Urinary bladder (tissue), 4 donors: ENCODE measurements at places on chromosomes 3 and 15. TPM values are rescaled to one million over a fixed set of nuclear protein-coding genes. Genes with fewer than 3 reads are reported as not detected.

DNA sequence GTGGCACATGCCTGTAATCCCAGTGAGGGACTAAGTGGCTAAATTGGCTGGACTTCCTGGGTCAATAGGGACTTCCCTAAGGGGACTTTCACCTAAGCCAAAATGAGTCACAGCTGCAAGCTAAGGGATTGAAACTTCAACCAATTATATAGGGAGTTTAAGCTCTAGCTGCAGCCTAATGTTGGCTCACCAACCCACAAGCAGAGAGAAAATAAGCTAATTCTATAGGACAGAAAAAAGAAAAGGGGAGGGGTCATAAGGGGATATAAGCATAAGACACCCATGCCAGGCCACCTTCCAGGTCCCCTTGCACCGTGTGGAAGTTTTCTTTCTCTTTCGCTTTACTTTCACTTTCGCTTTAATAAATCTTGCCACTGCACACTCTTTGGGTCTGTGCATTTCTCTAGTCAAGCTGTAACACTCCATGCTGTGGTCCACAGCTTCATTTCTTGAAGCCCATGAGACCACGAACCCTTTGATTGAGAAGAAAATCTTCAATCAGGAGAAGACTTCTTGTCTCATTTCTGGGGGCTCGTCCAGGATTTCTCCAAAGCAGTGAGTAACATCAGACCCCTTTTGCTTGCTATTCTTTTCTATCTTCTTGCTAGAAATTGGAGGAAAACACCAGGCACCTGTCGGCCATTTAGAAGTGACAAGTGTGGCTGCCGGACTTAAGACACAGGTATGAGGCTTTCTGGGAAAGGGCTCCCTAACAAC, 192.3 kb downstream of the IGSF11 start:
- no peak for DNase-seq

GRCh38 chr15:41554915-41555314, 4.1 kb upstream of the TYRO3 start:
- no peak for DNase-seq

DNA sequence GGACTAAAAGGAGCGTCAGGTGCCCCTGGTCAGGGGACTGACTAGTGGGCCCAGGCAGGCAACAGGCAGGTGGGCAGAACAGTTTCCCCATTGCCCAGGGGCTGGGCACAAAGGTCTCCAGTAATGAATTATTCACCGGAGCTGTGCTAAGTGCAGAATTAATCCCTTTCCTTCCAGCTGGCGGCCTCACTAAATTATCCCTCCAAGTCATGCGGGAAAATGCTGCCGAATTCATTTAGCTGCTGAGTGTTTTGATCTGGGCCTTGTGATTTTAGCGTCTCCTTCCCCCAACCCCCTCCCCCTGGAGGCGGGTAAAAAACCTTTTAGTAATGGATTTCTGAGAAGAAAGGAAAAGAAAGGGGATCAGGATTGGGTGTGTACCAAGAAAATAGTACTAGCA, 47.2 kb downstream of the CCDC33 start:
- no peak for DNase-seq

DNA sequence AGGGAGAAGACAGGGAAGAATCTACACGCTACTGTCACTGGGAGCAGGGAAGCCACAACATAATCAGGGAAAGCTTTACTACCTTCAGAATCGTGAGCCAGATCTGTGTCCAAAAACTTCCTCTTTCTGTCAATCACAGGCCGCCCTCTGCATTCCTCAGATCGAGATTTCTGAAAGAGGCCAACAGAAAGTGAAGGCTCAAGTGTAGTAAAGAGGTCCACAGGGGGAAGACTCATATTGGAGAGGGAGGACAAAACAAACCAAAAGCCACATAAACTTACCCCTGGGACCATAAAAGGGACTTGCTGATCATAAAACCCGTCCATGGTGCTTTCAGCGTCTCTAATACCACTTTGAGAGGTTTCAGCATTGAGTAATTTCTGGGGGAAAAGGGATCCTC, 3.3 kb downstream of the ETV5 start:
- DNase-seq: no peak

DNA sequence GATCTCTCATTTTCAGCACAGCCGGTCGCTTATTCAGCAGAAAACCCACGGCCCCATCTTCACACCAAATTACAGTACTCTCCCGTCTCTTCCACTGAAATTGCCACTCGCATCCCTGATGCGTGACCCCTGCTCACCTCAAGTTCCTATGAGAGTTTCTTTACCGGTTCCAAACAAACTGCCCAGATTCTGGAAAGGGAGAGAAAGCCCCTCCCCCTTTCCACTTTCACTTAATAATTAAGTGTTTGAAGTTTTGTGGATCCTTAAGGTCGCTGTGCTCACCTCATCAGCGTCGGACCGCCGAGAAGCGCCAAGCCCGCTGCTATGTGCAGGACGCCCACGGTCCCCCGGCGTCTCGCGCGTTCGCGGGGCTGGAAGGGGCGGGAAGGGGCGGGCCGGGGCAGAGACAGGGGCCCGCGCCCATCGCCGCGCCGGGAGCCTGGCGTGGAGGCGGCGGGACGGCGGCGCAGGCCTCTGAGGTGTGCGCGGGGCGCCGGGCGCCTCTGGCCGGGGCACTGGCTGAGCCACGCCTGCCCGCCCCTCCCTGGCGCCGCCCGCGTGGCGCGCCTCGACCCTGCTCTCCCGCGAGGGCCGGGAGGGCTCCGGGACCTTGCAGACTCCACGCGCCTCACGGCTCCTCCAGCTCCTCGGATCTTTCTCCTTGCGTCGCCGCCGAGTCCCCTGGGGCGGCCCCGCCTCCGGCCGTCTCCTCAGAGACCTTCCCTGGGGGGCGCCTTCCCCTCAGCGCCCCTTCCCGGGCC, at the start of gene GPR156:
GPR156 (minus strand) TSS at position 476 of the 761 bp plus-strand sequence. CDS start 41,124 bp downstream, outside the sequence.
- DNase-seq: no peak

- DNase-seq: no peak
These were observed 1.1 kb downstream of the ITPR1 start for GRCh38 chr3:4493941-4494894.

DNA sequence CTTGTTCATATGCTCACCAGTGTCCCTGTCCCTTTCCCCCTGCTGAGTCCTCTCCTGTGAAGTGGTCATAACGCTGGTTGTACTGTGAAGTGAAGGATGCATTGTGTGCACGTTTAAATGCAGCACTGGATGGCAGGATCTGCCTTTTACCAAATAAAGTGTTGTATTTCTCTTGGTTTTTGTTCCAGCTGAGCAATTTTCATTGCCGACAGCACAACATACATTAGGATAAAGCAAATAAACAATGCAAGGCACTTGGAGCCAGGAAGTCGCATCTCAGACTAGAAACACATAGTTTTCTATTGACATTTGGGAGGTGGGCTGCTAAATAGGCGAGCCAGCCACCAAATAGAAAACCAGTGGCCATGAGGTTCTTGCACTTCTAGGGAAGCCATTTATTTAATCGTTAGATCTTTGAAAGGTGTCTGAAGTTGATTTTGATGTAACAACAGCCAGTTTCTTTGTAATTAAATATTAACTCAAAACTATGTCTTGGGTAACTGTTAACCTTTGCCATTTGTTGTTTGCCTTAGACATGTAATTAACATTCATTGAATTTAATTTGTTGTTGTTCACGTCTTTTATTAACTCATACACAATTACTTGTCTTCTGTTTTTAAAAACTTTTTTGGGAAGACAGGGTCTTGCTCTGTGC, 185.3 kb downstream of the FNDC3B start:
- no peak for DNase-seq

DNA sequence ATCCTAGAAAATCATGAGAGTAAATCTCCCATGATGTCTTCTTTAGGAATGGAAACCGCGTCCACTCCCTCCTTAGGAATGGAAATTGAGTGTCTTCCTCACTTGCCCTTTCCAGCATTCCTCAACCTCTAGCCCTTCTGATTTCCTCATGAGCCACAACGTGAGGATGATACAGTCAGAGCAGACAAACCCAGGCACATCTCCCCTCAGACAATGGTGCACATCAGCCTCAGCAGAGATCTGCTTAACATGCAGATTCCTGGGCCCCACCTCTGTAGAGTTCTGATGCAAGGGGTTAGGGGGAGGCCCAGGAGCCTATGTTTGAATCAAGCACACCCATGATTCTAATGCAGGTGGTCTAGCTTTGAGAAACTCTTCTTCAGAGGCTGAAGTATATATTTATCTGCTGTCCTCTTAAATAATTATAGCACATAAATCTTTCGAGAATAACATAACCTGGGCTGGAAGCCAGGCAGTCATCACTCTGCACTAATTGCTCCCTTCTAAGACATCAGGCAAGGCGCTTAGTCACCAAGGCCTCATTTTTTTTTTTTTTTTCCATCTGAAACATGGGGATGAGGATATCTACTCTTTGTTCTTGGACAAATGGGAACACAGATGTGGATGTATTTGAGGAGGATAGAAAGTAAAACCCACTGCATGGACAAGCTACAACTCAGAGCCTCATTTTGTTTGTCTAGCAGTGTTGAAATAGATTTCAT, 81.7 kb downstream of the PRICKLE2 start:
- no peak for DNase-seq

CASR gene
- 0.74 TPM for total RNA-seq

SLC24A5 gene
- 0.26 TPM for total RNA-seq
